NCI-H524 treated with DMSO at 0.1 percent for 48 hours (cell line): ENCODE measurements at places on chromosomes 2 and 18.

- no peak for DNase-seq
Measured at GRCh38 chr18:51193621-51194287, 3.7 kb downstream of the MEX3C start.

GRCh38 chr2:225190987-225191386 is 148.7 kb upstream of the DOCK10 start:
- DNase-seq, result no peak

- no peak for DNase-seq
Measured at GRCh38 chr18:68861365-68861764, 63.5 kb downstream of the CCDC102B start.

- no peak for DNase-seq
Measured at GRCh38 chr2:67346718-67347407, 50.3 kb upstream of the ETAA1 start.

DNA sequence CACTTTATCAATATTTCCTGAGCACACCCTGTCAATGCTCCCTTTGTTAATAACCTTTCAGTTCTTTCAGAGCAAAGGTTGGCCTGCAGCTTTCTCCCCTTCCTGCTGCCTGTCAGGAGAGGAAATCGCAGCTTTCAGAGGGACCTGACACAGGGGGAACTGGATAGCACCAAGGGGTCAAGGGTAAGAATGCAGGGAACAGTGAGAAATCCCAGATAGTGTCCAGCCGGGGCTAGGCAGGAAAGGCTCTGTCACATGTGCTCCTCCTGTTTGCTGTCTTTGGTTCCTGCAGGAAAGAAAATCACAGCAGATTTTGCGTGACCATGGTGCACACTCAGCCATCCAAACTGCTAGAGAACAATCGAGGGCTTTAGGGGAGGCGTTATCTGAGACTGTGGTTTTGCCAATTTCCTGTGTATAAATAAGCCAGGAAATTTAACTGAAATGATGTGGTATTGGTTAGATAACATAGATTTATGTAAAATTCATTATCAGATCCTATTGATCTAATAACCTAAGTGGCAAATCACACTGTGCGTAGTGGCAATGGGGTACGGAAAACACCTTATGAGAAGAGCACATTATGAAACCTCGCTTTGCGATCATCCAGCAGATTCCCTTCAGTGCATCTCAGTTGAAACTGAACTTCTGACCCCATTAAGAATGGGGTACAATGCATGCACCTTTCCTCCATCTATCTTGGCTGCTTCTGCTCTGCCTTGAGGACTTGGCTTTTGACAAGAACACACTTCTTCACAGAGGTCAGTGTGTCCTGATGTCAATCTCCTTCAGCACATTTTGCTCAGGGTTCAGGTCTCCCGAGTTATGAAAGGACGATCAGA is 178.0 kb downstream of the ICOS start:
- DNase-seq, result no peak

DNA sequence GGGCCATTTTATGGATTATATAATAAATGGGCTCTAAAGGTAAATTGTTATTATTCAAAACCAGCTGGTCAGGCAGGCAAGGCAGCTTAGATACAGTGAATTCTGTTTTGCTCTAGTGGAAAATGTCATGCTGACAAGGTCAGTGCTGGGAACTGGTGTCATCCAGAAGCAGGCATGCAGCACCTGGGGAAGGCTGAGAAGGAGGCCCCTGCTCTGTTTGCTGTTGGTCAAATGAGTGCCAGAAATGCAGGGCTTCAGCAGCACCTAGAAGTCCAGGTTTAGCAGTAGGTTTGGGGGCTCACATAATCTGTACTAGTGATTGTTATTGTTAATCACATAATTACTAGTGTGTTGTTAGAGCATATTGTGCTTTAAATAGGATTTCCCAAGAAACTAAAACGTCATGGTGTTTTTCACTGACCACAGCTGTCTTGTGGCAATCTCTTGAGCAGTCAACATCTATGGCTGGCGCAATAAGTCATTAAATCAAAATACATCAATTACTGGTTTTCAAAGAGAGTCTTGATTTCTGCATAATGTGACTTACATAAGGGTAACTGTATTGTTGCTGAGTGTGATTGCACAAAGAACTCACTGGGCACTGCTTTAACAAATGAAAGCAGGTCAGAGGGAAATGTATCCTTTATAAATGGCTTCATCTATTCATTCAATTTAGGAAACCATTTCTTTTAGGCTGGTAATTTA is 99.1 kb downstream of the MYO3B start:
- no peak for DNase-seq

DNA sequence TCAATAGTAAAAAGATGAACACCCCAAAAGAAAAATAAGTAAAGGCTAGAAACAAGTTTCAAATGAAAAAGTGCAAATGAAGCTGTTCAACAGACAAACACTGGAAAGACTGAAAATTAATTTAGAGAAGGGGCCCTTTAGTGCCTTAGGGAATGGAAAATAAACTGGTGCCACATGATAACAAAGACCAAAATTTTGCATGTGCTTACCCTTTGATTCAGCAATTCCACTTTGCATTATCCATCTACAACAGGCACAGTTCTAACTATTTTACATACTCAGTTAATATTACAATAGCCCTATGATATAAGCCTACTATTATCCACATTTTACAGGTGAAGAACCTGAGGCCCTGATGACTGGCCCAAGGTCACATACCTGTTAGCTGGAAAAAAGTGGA is 183.9 kb downstream of the NBAS start:
- DNase-seq, result no peak

- DNase-seq, result no peak
Measured at GRCh38 chr2:67213270-67213670, 183.9 kb upstream of the ETAA1 start.

- DNase-seq, result no peak
Measured at GRCh38 chr2:42744545-42745082, 19.3 kb downstream of the OXER1 start.

GRCh38 chr18:55665506-55665905 is 77.5 kb upstream of the TCF4 start:
- no peak for DNase-seq

GRCh38 chr2:45353879-45354278 is 257.2 kb downstream of the SRBD1 start:
- no peak for DNase-seq

DNA sequence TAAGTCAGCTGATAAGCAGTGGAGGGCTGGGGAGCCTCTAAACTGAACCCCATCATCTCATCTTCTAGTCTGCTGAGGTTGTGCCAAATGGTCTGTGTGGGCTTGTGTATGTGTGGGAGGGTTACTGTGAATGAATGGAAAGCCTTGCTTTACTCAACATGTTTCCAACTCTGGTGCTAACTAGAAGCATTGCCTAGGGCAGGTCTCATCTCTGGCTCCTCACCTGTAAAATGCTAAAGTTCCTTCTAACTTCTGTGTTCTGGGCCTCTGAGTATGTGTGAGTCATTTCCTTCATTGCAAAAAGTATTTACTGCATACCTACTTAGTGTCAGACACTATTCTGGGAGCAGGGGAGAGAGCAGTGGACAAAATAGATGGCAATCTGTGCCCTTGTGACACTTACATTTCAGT is 1.3 kb downstream of the LIPG start:
- DNase-seq, result no peak

GRCh38 chr18:8034674-8035073 is 467.6 kb downstream of the PTPRM start:
- DNase-seq, result no peak

DNA sequence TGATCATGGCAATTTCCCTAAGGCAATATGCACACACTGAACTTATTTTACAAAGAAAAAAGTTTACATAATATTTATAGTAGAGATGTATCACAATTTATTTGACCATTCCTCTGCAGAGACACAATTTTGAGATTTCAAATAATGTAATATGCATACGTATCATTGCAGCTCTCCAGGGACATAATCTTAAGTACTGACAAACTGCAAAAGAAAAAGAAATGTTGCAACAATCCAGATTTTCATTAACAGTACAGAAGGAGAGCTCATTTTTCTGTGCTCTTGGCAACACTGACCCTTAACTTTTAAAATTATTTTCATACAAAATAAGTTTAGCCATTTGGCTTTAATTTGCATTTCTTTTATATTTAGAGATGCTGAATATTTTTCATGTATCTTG is 710.2 kb upstream of the SLC39A10 start:
- no peak for DNase-seq

- no peak for DNase-seq
Measured at GRCh38 chr18:9519399-9519798, 44.1 kb downstream of the RALBP1 start.

GRCh38 chr2:170922634-170923494 is 6.2 kb upstream of the GORASP2 start:
- DNase-seq, result no peak

DNA sequence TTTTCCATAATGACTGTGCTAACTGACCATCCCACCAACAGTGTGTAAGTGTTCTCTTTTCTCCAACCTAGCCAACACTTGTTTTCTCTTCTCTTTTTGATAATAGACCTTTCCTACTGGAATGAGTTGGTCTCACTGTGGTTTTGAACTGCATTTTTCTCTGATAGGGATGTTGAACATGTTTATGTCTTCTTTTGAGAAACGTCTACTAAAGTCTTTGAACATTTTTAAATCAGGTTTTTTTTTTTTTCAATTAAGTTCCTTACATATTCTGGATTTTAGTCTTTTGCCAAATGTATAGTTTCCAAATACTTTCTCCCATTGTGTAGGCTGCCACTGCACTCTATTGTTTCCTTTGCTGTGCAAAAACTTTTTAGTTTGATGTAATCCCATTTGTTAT is 405.5 kb upstream of the FIGN start:
- no peak for DNase-seq
